OCI-LY7 (cell line): ENCODE measurements at places on chromosomes 2 and 18. TPM values are rescaled to one million over a fixed set of nuclear protein-coding genes. Genes with fewer than 3 reads are reported as not detected.

Gene DARS1
- 119 and 140 TPM in 2 replicates for total RNA-seq

Gene LCT
- 0.09 and 0.15 TPM in 2 replicates for total RNA-seq

Gene MBP
- total RNA-seq = 25.2 and 28.9 TPM in 2 replicates

Gene FAM110C
- total RNA-seq = not detected in 2 replicates

Gene CROCC2
- total RNA-seq = not detected in 2 replicates

Gene MSH2
- total RNA-seq = 94.8 and 97.8 TPM in 2 replicates

Gene LYPD6B
- not detected in 2 replicates for total RNA-seq

Gene UGT1A5
- not detected in 2 replicates for total RNA-seq

Gene STEAP3
- not detected in 2 replicates for total RNA-seq

DNA sequence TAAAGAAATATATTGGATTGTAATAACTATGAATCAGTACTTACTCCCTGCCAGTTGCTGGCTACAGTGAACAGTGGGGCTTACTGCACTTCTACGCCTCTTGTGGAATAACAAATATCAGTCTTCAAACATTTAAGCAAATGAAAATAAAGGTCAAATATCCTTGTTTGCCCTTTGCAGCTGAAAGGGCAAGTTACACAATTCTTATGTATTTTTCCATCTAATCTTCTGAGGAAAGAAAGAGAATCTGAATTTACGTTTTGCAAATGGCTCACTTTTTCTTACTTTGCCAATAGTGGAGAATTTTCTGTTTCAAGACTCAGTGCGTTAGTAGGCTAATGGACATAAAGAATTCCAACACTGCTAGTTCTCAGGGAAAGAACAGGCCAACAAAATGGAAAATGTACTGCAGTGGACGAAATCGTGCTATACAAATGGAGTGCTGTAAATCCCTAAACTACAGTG, 157.2 kb upstream of the TMEM200C start:
- no peak for DNase-seq

DNA sequence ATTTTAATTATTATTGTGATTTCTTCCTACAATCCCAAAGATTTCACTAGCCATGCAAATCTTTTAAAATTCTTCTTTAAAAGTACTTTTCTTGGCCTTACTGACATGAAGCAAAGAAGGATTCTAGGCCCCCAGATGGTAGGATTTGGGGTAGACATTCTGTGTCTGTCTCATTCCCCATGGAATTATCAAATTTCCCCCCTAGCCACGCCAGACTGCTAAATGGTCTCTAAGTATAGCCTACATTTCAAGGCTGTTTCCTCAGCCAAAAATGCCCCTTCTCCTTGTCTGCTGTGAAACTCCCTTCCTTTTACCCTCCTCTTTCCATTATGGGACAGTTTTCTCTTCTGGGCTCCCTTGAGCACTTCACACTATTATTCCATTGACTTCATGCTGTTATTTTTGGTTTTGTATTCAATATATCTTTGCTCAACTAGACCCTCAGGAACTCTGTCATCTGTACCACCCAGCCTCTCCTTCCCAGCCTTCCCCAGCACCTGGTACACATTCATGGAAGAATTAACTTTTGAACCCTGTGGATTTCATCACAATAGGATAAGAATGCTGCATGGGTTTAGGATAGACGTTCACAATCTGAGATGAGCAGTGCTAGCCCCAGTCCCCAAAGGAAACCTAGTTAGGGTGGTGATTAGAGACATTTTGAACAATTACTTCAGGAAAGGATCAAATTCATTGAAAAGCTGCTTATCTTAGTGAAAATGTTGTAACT, 21.5 kb upstream of the CYP1B1 start:
- no peak for DNase-seq

DNA sequence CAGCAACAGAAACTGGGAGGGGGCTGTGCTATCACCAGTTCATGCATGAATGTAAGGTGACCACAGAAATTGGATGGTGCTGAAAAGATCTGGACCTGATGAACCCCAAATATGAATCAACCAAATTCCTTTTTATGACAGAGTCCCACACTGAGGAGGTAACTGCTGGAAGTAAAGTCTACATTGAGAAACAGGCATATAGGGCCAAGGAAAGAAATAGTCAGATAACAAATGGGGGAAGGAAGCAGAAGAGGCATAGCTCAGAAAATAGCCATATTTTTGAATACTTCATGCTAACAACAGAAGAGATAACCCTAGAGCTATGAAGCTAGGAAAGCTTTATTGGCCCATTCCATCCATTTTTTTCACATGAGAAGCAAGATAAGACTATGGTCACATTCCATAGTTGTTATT, 25.8 kb downstream of the ZC3H6 start:
- no peak for DNase-seq

DNA sequence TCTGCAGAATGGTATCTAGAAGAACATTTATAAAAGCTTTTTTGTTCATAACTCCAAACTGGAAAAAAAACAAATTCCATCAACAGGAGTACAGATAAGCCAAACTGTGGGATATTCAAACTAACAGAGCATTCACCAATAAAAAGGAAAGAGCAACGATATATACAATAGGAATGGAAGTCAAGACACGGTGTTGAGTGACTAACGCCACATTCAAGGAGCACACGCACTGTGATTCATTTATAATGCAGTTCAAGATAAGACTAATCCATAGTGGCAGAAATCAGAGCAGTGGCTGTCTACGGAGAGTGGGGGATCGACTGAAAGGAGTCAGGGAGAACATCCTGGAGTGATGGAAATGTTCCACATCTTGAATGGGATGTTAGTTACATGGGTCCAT, 70.7 kb downstream of the CABYR start:
- DNase-seq = no peak

DNA sequence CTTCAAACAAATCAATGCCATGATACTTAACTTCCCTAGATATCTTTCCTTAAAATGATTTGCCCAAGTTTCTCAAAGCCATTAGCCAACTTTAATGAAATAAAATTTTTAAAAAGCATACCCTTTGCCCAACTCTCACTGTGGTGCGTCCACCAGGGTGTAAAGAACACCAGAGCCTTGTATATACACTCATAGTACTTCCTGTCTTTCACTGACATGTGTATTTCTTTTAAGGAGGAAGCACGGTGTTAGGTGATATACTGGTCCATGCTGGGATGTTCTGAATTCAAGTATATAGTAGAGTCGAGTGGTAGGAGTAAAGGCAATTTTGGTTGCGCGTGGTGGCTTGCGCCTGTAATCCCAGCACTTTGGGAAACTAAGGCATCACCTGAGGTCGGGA, 22.7 kb downstream of the AAK1 start:
- no peak for DNase-seq

DNA sequence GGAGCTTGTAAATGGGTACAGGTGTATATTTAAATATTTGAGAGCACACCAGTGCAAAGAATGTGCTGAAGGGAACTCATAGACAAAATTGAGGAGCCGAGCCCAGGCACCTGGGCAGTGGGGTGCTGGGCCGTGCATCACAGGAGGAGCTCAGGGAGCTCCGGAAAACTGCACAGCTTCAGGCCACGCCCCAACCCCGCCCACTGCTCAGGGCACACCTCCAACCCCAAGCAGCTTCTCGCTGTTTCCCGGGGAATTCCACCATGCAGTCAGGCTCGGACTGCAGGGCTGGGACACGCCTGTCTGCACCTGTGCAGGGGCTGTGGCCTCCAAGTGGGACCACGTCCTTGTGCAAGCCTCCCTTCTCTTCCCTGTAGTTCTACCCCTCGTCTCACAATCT, 243.0 kb downstream of the HDAC4 start:
- no peak for DNase-seq

DNA sequence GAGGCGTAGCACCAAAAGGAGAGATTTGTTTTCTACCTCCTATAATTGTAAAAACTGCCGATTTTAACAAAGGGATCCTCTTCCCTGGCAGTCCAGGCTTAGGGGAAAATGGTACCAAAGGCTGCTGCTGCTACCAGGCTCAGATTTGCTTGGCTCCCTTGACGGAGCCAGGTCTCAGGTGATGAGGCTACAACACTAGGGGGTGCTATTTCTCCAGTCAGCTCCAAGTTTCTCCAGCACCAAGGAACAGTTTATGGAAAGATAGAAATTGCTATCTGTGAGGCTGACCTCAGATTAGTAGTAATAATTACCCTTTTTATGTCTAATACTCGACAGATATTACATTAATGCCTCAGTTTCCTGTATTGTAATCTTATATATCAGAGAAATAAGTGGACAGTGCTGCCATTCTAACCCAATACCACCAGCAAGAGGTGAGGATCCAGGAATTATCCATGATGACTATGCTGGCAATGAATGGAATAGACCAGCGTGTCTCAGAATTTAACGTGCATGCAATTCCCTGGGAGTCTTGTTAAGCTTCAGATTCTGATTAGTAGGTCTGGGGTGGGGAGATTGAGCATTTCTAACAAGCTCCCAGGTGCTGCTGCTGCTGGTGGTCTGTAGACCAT, 111.3 kb downstream of the ESCO1 start:
- DNase-seq = peak; percentile 67

- DNase-seq = no peak
Measured at GRCh38 chr18:9732031-9732430, 23.9 kb downstream of the RAB31 start.

GRCh38 chr2:237192881-237193280, 107.2 kb downstream of the COPS8 start:
- DNase-seq = no peak

DNA sequence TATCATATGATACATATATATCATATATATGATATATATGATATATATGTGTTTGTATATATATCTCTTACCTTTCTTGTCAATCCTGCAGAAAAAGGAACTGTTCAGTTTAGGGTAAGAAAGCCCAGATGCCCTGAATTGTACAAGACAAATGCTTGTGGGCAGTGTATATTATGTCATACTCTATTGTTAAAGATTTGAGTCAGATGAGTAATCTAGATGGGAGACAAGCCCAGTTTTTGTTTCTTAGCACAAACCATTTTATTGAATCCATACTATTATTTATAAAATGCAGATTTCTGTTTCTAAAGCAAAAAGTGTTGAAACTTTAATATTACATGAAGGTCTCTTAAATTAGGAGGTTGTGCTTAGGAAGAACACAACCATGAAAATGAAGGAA, 90.6 kb downstream of the VRK2 start:
- no peak for DNase-seq

- DNase-seq = no peak
Measured at GRCh38 chr2:200050921-200051610, 95.7 kb downstream of the MAIP1 start.

GRCh38 chr2:161116509-161116908, 43.7 kb upstream of the TANK start:
- DNase-seq = peak; percentile 40

DNA sequence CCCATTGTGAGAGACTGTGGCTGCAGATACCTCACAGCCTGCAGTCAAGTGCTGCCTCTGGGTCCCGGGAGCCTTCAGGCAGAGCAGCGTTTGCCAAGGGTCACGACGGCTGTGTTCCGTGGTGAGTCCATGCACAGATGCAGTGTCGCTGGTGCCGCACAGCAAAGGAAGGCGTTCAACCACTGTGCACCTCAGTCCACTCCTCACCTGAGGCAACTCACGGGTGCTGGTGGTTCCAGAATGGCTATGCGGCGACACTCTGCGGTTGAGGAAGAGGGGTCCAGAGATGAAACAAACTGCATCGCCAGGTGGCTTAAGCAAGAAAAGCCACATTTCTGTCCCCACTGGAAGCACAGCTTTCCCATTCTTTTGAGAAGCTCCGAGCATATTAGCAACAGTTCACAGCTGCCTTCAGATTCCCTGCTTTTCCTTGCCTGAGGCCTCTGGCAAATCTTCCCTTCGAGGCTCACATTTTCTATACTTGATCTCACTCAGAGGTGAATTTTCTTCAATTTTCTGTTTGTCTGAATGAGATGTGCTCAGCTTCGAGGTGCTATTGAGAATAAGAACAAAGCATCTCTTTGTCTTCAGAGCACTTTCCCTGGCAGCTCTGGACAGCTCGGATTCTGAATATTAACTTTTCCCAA, 208.8 kb upstream of the TWIST2 start:
- no peak for DNase-seq

DNA sequence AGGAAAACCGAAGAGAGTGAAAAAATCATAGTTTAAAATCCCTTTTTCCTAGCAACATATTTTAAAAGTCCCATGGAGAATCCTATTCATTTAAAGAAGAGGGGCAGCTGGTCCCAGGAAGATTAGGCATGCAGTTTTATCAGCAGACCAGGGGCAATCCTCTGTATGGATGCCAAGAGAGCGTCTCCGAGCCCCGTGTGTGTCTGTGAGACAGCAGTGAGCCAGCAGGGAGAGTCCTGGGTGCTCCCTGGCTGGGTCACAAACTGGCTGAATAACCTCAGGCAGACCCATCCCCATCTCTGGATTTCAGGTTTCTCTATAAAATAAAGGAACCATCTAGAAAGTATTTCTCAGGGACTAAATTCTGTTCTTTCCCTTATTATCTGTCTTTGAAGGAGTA, 128.2 kb upstream of the RIOK3 start:
- no peak for DNase-seq

DNA sequence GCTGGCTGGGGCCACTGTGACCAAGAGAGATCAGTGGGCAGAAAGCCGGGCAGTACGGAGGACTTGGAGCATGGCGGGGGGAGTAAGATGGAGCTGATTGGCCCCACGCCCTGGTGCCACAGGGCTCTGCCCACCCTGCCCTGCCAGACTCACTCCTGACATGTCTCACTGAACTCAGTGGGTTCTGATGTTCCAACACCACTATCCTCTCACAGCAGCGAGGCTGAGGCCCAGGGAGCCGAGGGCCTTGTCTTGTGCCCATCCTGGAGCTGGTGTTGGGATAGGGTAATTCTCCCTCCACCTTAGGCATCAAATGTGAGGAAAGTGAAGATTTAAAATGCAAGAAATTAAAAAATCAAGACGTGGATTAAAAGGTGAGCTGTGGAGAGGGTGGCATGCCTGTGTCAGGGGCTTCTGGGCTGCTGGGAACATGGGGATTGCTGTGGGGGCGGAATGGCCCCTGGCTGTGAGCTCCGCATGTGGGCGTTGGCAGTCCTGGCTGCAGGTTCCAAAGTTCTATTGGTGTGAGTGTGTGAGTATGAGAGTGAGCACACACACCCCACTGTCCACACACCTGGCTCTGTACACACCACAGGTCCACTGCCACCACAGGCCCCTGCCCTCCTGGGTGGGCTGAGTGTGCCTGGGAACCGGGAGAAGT, 283.5 kb upstream of the HS6ST1 start:
- DNase-seq = no peak

DNA sequence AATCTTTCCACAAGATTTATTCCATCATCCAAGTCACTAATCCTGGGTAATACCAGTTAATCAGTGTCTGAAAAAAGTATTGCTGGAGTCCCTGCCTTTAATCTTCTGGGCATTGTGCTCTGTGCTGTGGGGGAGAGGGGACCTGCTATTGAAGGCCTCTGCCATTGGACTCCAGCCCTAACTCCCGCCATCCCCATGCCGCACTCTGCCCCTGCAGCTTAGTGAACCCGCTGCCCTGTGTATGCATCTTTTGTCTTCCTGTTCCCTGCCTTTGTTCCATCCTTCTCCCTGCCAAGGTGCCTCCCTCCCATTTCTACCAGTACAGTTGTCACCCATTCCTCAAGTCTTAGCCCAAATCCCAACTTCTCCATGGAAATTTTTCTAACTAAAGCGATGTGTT, 113.8 kb upstream of the EPAS1 start:
- no peak for DNase-seq

GRCh38 chr2:240288087-240288521, 147.4 kb upstream of the GPC1 start:
- DNase-seq = no peak

GRCh38 chr2:181178823-181179412, 198.5 kb downstream of the UBE2E3 start:
- peak; percentile 42 for DNase-seq

GRCh38 chr2:59312967-59313940, 1072.1 kb upstream of the FANCL start:
- DNase-seq = no peak
